Fibroblast of pulmonary artery (primary cell): ENCODE measurements at places on chromosomes 4 and X.

DNA sequence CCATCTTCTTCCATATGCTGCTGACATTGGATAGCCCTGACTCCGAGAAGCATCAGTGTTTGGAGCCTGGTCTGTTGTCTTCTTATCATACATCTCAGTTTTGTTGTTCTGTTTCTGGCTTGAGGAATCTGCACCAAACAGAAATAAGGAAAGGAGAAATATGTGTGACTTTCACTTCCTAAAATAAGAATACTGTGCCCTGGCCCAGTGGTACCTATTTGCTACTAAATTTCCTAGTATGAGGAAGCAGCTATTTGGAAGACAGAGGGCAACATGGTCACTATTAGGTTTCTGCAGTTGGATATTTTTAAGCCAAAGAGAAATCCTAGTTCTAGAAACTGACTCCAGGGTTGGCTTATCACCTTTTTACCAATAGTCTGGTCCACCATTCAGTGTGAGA lies 16.8 kb downstream of the CT47C1 start:
- DNase-seq, result no peak

GRCh38 chrX:154317391-154317995 lies 21.9 kb downstream of the TKTL1 start:
- DNase-seq, result peak; percentile 38

DNA sequence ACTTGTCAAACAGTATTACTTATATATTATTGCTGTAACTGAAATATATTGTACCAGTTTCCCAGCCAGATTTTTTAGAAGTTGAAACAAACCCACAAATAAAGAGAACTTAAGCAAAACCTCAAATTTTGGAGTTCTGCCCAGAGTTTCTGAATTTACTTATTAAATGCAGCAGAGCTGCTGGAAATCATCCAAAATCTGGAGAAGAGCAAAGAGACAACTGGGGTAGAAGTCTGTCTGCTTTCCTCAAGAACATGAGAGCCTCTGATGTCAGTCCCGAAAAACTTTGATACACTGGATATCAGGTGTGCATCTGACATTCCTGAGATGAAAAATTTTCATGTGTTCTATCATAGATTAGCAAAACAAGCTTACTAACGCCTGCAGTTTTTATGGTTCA lies 325.9 kb downstream of the NR3C2 start:
- peak; percentile 66 for DNase-seq

- DNase-seq, result no peak
These were observed 53.7 kb downstream of the C4orf46 start for GRCh38 chr4:158617956-158618355.

DNA sequence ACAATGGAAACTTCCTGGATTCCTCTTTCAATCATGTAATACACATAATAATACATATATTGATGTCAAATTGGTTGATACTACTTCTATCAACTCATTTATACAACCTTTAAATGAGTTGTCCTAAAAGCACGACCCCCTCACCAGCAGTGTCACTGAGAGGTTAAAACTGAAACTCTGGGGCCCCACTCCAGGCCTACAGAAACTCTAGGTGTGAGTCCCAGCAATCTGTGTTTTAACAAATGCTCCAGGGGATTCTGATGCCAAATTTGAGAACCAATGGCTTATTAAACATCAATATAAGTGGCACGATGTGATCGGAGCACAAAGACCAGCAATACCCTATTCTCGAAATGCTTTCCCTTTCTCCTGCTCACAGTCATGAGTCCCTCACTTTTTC lies 47.9 kb downstream of the ATP8A1 start:
- no peak for DNase-seq

DNA sequence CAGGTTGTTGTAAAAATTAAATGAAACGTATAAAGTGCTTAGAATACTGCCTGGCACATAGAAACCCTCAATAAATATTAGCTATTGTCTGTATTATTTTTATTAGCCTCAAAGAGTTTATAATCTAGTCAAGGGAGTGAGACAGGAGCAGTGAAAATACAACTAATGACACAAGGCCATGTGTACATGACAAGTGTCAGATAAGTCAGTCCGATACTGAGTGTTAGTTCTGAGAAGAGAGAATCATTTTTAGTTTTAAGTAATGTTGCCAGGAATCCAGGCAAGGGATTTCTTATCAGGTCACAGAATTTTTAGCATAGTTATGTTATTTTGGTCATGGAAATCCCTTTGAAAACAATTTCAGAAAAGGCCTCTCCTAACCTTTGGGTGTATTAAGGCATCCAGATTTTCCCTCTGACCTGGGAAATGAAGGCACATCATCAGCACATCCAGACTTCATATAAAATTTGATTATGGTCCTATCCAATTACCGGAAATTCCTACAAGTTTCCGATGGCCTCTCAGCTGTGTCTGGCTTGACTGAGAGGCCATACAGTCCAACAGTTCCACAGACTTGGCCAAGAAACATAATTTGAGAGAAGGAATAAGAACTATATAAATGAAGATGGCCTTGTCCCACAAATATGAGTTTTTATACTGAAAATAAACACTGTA lies 35.7 kb downstream of the PPARGC1A start:
- DNase-seq, result no peak

DNA sequence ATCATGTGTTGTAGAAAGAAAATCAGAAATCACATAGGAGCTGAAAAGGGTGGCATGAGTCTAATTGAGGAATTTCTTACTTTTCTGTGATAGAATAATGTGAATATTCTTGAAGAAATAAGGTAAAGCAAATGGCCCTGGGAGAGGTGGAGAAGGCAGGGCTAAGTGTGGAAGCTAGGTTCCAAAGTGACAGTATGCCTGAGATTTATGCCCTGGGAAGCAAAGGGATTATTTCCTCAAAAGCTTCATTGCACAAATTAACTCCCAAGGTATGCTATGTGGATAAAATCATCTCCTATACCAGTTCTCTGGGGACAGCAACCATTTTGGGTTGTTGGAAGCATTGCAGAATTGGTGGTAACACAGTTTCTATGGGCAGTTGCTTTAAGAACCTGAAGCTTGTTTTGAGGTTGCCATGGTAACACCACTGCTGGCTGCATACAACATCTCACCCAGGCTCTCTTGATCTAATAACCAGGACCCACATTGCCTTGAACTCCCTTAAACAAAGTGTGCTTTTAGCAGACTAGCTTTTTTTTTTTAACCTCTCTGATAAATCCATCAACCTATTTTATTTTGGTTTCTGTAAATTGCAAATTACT lies 21.0 kb downstream of the MAOA start:
- DNase-seq, result peak; percentile 76

- DNase-seq, result peak; percentile 0
These were observed 36.4 kb upstream of the RBM41 start for GRCh38 chrX:107154787-107155620.

DNA sequence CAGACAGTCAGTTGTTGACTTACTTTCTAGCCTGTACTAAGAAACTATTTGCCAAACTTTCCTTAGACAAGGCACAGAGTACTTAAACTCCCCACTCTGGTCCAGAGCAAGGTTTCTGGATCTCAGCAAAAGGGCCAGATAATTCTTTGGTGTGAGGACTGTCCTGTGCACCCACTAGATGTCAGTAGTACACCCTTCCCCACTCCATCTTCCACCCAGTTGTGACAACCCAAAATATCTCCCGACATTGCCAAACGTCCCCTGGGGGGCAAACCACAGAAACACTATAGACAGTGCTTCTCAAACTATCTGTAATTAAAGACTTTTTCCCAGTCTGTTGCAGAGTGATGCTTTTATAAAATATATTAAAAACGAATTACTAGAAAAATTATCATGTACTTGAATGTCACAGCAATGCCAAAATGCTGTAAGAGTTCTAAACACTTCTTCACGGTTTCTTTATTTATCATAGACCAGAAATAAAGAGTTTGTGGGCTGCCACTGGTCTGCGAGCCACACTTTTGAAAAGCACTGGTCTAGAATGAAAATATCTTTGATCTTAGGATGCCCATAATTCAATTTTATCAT lies 203.5 kb downstream of the PRDM5 start:
- peak; percentile 67 for DNase-seq

GRCh38 chrX:107601326-107601725 lies 27.0 kb upstream of the PRPS1 start:
- DNase-seq, result no peak

- no peak for DNase-seq
These were observed 108.3 kb downstream of the LHFPL1 start for GRCh38 chrX:112571388-112571787.

GRCh38 chrX:27728291-27728690 lies 79.5 kb upstream of the MAGEB10 start:
- DNase-seq, result peak; percentile 72

- DNase-seq, result peak; percentile 59
These were observed at the start of gene ADGRA3 for GRCh38 chr4:22515888-22516541. TSS of gene ADGRA3 (minus strand) at chr4:22516066. CDS start at chr4:22515784, 282 bp downstream.

DNA sequence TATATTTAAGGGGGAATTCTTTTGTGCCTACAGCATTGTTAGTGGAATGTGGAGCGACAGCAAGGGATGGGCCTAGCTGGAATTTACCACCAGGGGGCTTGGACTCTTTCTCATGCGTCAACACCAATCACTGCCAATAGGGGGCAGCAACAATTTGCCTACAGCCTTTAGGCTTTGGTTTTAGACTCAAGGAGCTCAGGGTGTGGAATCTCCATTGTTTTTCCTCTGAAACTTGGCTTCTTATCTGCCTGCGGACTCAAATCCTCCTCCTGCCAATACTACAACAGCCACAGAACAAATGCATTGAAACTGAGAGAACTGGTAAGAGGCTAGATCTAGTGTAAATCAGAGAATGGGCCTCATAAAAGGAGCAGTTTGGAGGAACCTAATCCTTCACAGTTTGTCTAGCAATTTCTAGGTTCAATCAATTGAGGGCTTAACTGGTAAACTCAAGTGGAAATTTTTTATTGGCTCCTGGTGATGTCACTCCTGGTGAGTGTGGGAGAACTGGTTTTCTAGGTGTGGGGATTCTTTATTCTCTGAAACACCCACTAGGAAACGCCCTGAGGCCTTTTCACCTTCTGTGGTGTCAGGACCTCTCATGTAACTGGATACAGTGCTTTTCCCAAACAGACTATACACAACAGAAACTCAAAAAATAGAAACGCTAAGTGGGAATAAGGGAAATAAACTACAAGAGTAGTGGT lies 27.9 kb upstream of the TMSB4X start:
- peak; percentile 93 for DNase-seq

- no peak for DNase-seq
These were observed 176.8 kb downstream of the CHM start for GRCh38 chrX:85870585-85870984.

- DNase-seq, result no peak
These were observed 768.2 kb downstream of the KCTD8 start for GRCh38 chr4:43680421-43680820.

DNA sequence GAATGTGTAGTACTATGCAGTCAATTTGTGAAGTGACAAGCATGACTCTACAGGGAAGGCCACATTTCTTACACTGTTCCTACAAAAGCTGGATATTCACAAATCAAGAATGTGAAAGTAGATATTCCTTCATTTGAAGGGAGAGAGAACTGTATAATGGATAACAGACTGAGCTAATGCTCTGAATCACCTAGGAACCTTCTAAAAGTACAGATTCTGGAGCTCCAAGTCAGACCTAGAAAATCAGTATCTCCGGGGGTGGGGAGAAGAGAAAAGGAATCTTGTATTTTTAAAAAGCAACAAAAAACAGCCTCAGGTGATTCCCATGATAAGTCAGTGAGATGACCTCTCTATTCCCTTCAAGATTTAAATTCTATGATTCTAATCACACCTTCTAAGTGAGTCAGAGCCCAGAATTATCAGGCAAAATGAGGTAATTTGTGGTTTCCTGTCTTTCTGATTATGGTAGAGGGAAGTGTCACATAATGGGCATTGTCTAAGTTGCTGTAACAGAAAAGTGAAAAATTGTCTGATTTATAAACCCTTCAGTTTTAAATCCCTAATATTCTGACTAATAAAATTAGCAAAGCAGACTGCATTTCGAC lies 80.9 kb downstream of the IL21 start:
- no peak for DNase-seq

- no peak for DNase-seq
These were observed 53.9 kb downstream of the FGFBP1 start for GRCh38 chr4:15884666-15885065.

DNA sequence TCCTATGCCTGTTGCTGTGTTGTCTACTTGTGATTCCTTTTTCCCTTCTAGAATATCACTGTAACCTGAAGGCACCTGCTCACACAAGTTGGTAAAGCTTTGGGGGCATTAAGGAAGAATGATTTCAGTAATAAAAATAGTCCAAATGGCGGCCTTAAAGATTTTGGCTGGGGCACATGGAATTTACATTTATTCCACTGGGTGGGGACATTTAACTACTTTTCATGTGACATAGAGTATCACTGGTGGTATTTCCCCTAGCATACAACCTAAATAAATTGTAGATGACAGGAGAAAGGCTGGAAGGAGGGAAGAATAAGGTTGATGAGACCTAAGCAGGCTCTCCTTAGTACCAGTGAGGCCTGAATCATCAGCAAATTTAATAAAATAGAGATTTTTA lies 121.8 kb upstream of the EDA2R start:
- peak; percentile 1 for DNase-seq

GRCh38 chr4:3267576-3268394 lies 18.8 kb downstream of the MSANTD1 start:
- no peak for DNase-seq

DNA sequence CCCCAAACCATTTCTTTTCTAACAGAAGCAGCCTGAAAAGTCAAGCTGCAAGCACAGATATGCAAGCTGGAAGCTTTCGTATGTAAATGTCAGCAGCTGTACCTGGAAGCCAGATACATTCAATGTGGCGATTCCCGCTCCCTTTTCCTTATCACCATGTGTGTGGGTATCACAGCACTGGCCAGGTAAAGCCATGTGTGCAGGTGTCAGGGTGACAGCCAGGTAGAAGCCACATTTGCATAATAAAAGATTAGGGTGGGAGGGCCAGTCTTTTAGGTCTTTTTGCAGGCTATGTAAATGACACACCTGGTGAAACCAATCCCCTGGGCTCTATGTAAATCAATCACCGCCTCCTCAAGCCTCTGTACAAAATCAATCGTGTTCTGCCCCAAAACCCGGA lies 50.1 kb downstream of the RXFP1 start:
- DNase-seq, result no peak

- DNase-seq, result peak; percentile 99
These were observed 172.0 kb downstream of the PTTG2 start for GRCh38 chr4:38132107-38132673.

DNA sequence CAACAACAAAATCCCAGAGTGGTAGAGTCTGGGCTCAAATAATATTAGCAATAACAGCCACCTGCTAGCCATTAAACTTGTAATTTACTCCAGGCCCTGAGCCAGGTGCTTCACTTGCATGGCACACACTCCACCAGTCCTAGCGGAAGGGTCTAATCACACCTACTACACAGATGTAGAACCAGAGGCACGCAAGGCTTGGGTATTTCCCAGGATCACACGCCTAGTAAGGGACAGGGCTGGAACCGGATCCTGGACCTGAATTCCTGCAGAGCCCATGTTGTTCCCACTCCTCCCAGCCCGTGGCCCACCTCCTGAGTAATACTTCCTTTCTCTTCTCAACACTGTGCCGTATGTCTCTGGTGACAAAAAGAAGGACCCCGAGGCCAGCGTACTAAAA lies 5.7 kb downstream of the MAGEA1 start:
- DNase-seq, result no peak
